Vagina (tissue), 2 donors: ENCODE measurements at places on chromosomes 1 and 21.

- no peak for DNase-seq
Measured at GRCh38 chr1:33287317-33287716, 31.0 kb downstream of the ZNF362 start.

DNA sequence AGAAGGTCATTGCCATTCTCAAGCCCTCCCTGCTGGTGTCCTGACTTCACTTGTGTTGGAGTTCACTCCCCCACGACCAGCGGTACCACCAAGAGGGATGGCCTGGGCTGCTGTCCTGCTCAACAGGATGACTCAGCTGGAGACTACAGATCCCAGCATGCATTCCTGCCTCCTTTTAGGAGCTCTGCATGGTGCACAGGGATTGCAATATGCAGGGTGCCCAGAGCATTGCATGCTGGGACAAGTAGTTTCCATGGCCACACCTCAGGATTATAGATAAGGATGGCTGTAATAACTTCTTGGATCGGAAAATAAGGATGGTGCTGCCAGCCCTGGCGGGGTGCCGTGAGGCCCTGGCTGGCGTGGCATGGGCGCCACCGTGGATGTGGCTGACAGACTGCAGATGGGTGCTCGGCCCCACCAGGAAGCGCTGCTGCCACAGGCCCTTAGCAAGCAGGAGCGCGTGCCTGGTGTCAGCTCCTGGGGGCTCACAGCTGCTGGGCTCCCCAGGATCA, 150.0 kb downstream of the CASZ1 start:
- no peak for DNase-seq

- no peak for DNase-seq
Measured at GRCh38 chr1:104488296-104489015, 738.8 kb downstream of the AMY1C start.

DNA sequence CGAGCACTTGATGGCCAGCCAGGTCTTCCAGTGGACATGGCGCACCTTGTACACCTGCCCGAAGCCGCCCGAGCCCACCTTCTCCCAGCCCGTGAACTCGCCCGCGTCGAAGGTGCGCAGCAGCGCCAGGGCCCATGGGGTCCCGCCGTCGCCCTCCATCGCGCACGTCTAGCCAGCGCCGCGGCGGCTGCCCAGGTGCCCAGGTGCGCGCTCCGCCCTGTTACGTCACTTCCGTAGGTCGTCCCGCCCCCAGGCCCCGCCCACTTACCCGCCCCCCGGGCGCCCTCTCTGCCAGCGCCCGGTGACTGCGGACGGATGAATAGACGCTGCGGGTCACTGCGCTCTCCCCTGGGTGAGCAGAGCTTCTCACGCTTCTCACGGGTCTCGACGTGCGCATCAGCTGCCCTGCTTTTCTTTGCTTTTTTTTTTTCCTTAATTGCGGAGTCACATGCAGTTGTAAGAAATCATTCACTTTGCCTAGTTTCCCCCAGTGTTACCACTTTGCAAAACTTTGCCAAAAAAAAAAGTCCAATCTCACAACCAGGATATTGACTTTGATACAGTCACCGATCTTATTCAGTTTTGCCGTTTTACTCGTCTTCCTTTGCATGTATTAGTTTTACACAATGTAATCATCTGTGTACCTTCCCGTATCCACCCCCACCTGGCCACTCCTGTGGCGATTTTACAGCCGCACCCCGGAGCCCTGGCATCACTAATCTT, at the start of gene RIPK4:
Gene RIPK4 (minus strand): TSS at position 170 of the 723 bp plus-strand sequence. CDS start 11 bp downstream, at position 159.
- DNase-seq: no peak

- DNase-seq: no peak
Measured at GRCh38 chr1:164671323-164671965, 112.5 kb downstream of the PBX1 start.

DNA sequence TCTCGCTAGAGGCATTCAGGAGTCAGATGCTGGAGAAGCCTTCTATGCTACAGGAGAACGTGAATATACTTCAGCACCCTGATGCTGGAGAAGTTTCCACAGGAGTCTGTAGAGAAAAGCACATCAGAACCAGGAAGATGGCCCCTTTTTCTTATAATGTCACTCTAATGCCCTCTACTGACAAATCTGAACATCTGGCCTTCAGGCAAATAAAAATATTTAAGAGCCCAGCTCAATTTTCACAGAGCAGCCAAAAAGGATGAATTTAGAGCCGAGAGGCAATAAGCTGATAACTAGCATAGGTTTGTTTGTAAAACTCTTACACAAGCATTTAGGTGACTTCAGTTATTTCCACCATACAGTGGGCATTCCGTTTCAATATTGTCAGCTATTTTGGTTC, 3.8 kb upstream of the RRP15 start:
- DNase-seq: no peak

GRCh38 chr1:240122639-240123613, 31.2 kb downstream of the FMN2 start:
- DNase-seq: no peak
